ENCODE measurements at places on chromosomes 2 and 18. TPM values are rescaled to one million over a fixed set of nuclear protein-coding genes. Genes with fewer than 3 reads are reported as not detected.
A peak's percentile ranks its signal among the peaks of the same experiment; 100 is the strongest.

The TIGD1 gene
- total RNA-seq: 14.5 TPM

The NGEF gene
- 4.2 TPM for total RNA-seq

The ANKRD30BL gene
- total RNA-seq: not detected

The MALL gene
- 1.3 TPM for total RNA-seq

The LAMA1 gene
- total RNA-seq: 1.7 TPM

DNA sequence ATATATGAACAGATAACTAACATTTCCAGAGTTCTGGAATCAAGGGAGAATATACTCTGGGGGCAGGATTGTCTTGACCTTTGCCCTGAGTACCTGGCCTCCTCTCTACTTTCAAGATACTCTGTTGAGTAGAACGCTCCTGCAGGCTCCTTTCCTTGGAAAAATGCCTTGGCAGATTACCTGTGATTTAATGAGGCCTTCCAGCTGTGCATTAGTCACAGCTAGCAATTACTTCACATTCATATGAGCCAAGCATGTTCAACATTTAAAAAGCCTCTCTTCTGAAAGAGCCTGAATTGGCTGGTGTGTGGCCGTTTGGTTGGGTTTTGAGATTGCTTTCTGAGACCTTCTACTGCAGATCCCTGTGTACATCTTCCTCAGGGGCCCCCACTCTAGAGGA lies 142.2 kb downstream of the PLCL1 start:
- DNase-seq: peak; percentile 35
- no peak overlapping the region for H3K27ac ChIP-seq
- no peaks in the 10 kb centered on the region for H3K36me3 ChIP-seq
- H3K4me1 ChIP-seq: no peaks in the 10 kb centered on the region

DNA sequence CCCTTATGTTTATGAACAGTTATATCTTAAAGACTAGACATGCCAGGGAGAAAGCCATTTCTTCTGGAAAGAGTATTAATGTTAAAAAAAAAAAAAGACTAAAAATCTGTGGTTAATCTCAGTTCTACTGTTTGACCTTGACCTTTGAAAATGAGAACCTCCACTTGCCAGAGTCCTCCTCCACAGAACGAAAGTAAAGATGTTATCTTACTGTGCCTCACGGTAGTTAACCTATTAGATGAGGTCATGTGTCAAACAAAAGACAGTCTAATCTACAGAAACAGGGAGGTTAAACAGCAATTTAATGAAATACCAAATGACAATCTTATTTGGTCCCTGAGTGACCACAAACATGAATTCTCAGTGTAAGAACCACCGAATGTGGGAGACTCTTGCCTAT lies 51.2 kb downstream of the SLC14A2 start:
- no peaks in the 10 kb centered on the region for H3K27me3 ChIP-seq
- H3K4me1 ChIP-seq: no peaks in the 10 kb centered on the region
- no peak overlapping the region for H3K4me3 ChIP-seq
- H3K36me3 ChIP-seq: no peaks in the 10 kb centered on the region
- no peak for DNase-seq

DNA sequence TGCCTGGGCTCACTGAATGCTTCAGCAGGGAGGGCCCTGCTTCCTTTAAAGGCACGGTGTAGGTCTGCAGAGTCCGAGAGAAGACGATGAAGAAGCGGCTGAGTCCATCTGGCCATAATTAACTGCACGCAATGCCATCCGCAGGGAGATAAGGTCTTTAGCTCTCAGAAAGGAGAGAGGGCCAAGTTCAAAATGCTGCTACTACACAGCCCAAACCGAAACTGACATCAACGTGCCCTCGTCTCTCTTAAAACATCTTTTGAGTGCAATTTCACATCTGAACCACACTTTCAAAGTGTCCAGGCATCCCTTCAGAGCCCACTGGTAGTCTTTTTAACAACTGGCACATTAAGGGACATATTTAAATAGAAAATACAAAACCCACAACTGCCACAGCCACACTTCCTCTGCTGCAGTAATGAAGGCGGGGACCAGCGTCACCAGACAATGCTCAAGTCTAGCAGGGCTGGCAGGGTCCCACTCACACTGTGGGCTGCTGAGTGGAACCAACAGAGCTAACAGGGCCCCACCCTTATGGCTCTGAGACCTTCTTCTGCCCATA lies 35.8 kb downstream of the ST3GAL5 start:
- peaks cover 3% of the 10 kb centered on the region for H3K4me1 ChIP-seq
- peaks cover 30% of the 10 kb centered on the region for H3K36me3 ChIP-seq
- DNase-seq: peak; percentile 45
- H3K27me3 ChIP-seq: no peaks in the 10 kb centered on the region
- no peak overlapping the region for H3K4me3 ChIP-seq
- H3K27ac ChIP-seq: peak overlapping the region; percentile 65

DNA sequence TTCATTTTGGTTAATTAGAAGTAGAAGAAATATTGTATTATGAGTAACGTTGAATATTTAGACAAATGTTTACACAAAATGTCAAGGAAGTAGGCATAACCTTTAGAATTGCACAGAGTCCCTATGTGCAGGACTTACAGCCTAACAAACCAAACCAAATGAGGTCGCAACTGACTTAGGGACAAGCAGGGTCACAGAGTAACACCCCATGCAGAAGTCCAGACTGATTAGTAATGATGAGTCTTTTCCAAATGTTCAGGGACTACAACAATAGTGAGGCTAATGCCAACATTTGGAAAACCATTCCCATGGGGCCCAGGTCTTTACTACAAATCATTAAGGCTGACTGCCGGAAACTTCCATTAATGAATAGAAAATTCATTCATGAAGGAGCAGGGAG lies 452.5 kb upstream of the CHAC2 start:
- H3K4me1 ChIP-seq: no peaks in the 10 kb centered on the region
- no peak overlapping the region for H3K27ac ChIP-seq
- no peaks in the 10 kb centered on the region for H3K36me3 ChIP-seq
- no peaks in the 10 kb centered on the region for H3K27me3 ChIP-seq

GRCh38 chr2:54675738-54676137 lies 47.7 kb upstream of the EML6 start:
- H3K4me3 ChIP-seq: no peak overlapping the region
- H3K4me1 ChIP-seq: peaks cover 32% of the 10 kb centered on the region
- DNase-seq: peak; percentile 39
- peaks cover under 1% of the 10 kb centered on the region for H3K36me3 ChIP-seq
- H3K27me3 ChIP-seq: no peaks in the 10 kb centered on the region
- H3K27ac ChIP-seq: no peak overlapping the region

GRCh38 chr2:239544918-239545465 lies 144.2 kb upstream of the HDAC4 start:
- H3K4me1 ChIP-seq: no peaks in the 10 kb centered on the region
- H3K27ac ChIP-seq: no peak overlapping the region
- no peak for DNase-seq
- peaks cover 21% of the 10 kb centered on the region for H3K27me3 ChIP-seq

- H3K36me3 ChIP-seq: no peaks in the 10 kb centered on the region
- H3K4me3 ChIP-seq: no peak overlapping the region
- H3K27ac ChIP-seq: no peak overlapping the region
- no peak for DNase-seq
- no peaks in the 10 kb centered on the region for H3K27me3 ChIP-seq
Measured at GRCh38 chr18:44765456-44765855, 84.8 kb downstream of the SETBP1 start.

DNA sequence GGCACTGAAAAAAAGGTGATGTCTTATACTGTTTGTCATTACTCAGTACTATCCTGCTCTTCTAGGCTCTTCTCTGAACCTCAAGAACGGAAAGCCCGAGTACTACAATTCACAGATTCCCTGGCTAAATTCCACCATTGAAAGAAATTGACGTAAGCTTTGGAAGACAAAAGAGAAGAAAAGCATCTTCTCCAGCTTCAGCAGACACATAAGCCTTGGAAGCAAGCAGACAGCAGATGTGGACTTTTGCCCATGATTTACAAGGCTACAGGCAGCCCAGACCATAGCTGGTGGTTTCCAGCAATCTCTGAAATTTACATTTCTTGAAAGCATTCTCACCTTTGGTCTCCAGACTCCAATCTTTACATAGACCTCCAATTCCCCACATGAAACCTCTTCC lies 289.0 kb downstream of the C1D start:
- H3K27me3 ChIP-seq: no peaks in the 10 kb centered on the region
- H3K4me1 ChIP-seq: no peaks in the 10 kb centered on the region
- DNase-seq: peak; percentile 25
- H3K27ac ChIP-seq: no peak overlapping the region
- no peak overlapping the region for H3K4me3 ChIP-seq

DNA sequence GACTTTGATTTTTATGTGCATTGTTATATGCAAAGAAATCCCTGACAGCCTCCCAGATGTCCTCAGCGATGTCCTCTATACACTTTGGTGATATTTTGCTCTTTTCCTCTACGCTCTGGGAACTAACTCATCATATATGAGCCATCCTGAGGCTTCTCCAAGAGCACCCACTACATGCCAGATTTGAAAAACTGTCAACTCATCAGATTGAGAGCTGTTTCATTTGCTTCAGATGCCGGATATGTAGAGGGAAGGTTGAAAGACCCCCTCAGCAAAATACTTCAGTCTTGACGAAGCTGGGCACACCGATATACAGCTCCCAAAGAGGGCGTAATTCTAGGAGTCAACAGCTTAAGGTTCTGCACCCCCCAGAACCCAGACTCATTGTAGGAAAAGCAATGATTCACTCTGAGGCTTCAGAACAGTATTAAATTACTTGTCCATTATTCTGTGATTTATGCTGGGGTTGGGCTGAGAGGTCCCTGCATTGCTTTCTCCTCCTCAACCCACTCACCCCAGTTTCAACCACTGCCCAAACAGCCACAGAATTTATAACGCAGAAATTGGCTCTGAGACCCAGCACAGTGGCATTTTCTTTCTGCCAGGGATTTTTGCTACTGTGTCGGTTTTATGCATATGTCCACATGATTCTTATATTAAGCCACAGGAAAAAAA lies 341.8 kb downstream of the ALK start:
- H3K4me3 ChIP-seq: no peak overlapping the region
- no peaks in the 10 kb centered on the region for H3K36me3 ChIP-seq
- no peaks in the 10 kb centered on the region for H3K27me3 ChIP-seq
- no peak overlapping the region for H3K27ac ChIP-seq
- no peaks in the 10 kb centered on the region for H3K4me1 ChIP-seq
- DNase-seq: no peak

DNA sequence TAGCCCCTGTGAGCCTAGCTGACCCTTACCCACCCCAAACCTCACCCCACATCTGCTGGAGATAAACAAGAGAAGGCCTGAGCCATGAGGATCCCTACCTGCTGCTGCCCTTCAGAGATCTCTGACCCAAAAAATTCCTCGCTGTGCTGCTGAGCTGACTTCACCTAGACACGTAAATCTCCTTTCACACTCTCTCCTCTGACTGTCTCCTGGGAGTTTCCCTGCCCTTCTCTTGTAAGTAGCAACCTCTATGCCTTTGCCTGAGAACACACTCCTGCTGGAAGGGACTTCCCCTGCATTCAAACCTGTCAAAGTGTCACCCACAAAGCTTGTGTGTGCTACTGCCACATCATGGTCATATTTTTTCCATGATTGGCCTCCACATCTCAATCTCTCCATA lies 134.2 kb upstream of the NOL4 start:
- no peak overlapping the region for H3K27ac ChIP-seq
- no peaks in the 10 kb centered on the region for H3K36me3 ChIP-seq
- H3K27me3 ChIP-seq: no peaks in the 10 kb centered on the region
- DNase-seq: no peak
- no peaks in the 10 kb centered on the region for H3K4me1 ChIP-seq
- H3K4me3 ChIP-seq: no peak overlapping the region

- H3K27ac ChIP-seq: no peak overlapping the region
- H3K27me3 ChIP-seq: no peaks in the 10 kb centered on the region
- H3K4me3 ChIP-seq: no peak overlapping the region
- peaks cover 6% of the 10 kb centered on the region for H3K4me1 ChIP-seq
- H3K36me3 ChIP-seq: no peaks in the 10 kb centered on the region
Measured at GRCh38 chr2:1625281-1626001, 118.9 kb downstream of the PXDN start.

DNA sequence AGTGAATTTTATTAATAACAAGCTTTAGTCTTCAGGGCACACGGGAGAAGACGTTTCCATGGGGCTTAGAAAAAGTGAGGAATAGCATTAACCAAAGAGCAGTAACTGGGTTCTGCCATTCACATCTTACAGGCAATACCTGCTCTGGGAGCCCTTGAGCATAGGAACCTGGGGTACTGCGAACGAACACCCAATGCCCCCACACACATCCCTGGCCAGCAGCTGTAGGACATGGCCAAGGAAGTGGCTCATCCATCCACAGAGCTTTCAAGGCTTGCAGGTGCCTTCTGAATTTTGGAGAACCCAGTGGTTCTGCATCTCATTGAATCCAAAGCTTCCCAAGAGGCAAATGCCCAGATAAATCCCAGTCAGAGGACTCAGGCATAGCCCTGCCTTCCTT lies 152.2 kb downstream of the MYT1L start:
- H3K4me3 ChIP-seq: no peak overlapping the region
- no peaks in the 10 kb centered on the region for H3K4me1 ChIP-seq
- H3K27ac ChIP-seq: no peak overlapping the region
- no peaks in the 10 kb centered on the region for H3K27me3 ChIP-seq
